ENCODE measurements at places on chromosomes 4 and X.

- no peak for DNase-seq
Observed at GRCh38 chr4:145565328-145565727, 53.9 kb upstream of the MMAA start.

GRCh38 chr4:106444557-106444956, 76.0 kb upstream of the GIMD1 start:
- DNase-seq, result no peak

DNA sequence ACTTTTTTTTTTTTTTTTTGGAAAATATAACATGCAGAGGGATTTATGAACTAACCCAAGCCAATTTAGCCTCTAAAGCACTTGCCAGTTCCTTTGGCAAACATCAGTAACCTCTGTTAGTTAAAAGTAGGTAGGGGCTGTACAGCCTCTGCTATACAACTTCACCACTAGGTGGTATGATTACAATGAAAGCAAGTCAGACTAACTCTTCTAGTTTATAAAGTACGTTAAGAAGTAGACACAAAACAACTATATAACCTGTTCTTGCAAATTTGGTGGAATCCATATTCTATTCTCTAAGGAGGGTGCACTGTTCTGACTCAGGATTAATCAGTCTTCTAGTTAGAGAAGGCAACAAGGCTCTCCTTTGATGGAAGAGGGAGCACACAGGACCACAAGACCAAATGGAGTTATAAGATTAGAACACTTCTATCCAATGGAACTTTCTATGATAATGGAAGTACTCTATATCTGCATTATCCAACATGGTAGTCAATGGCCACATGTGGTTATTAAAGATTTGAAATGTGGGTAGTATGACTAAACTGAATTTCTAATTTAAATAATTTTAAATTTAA, 12.8 kb downstream of the AIMP1 start:
- no peak for DNase-seq

DNA sequence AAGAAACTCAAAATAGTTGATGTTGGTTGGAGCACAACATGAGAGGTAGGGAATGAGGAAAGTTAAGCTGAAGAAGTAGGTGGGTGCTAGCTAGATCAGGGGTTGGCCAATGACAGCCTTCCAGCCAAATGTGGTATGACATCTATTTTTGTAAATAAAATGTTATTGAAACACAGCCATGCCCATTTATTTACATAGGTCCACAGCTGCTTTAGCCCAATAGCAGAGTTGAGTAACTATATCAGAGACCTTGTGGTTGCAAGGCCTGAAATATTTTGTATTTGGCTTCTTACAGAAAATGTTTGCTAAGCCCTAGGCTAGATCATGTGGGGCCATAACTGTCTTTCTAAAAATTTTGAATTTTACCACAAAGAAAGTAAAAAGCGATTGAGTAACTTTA, 234.9 kb upstream of the CTSO start:
- no peak for DNase-seq

GRCh38 chr4:67573193-67573592, 14.7 kb downstream of the STAP1 start:
- no peak for DNase-seq

- no peak for DNase-seq
Observed at GRCh38 chrX:74230094-74230493, 73.9 kb upstream of the ZCCHC13 start.

- DNase-seq, result no peak
Observed at GRCh38 chr4:112882286-112882685, 167.2 kb upstream of the ANK2 start.

DNA sequence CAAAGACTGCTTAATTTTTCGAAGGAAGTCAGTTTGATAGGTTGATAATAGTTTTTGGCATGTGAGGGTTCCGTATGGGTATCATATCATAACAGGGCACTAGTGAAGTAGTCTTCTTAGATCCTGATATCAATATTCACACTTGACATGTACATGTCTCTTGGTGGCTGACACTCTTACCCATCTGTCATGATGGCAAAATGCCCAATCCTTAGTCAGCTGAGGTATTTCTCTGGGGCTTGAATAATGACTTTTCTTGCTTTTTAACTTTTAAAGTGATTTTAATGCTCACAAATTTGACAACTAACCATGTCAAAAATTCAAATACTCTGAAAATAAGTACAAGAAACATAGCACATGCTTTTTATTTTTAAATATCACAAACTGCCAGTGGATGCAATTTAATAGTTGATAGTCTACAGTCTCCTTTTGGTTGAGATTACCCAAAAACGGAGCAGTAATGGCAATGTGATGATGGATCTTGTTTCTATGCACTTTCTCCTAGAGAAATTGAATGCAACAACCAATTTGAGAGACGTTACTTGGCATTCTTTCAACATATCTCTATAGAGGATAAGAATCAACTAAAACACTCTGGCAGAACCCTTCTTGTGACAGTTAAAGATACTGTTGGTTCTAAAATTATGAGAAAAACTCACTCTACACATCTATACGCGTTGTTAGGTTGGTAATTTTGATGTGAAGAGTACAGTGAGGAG, 552.9 kb upstream of the PABPC4L start:
- DNase-seq, result no peak

- no peak for DNase-seq
Observed at GRCh38 chrX:50497114-50497513, 26.5 kb upstream of the DGKK start.

DNA sequence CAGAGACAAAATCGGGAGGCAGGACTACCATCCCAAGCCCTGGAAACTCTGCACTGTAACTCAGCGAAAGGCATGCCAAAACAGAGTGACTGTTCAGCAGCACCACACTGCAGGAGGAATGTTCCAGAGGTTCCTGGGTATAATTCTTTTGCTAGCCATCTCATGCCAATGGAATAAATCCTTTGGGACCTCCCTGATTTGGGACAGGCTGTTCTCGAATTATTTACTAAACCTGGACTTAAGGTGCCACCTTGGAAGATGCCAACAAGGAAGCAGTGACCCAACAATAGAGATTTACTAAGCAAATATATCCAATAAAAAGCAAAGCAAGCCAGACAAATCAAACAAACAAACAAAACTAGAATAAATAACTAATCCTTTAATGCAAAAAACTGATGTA, 9.3 kb downstream of the AADAT start:
- no peak for DNase-seq

DNA sequence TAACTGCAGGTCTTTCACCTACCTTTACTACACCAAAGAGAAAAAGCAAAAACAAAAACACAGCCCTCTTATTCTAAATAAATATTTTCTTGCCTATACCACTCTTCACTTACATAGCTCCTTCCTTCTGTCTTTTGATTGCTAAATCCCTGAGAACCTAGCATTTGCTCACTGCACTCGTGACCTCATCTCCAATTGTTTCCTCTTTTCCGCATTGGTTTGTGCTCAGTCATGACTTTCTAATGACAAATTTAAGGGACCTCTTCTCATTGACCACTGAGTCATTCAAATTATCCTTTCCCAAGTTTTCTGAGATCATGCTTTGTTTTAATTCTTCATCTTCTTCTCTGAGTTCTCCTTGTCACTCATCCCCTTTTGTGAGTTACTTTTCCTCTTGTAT, 1697.1 kb downstream of the STIM2 start:
- no peak for DNase-seq

DNA sequence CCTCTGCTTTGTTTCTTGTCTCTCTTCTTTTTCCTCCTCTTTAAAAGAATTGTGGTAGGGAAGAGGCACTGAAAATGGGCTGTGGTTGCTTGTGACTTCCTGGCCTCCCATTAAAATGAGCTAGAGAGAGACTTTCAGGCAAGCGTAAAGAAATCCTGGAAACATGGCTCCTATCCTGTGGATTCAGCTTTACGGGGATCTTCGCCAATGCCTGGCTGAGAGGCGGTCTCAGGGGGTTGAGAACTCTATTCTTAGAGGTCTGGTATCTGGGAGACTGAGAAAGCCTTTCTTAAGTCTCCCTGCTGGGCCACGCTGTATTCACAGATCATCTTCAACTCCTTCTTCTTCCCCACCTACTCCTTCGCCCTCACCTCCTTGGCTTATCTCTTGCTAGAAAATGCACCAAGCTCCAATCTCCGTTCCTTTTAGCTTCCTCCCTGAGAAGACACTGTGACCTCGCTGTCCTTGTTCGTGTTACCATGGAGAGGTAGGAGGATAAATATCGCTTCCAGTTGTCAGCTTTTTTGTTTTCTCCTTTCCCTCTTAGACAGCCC, 542 bp upstream of the KLF8 start:
- DNase-seq, result no peak

DNA sequence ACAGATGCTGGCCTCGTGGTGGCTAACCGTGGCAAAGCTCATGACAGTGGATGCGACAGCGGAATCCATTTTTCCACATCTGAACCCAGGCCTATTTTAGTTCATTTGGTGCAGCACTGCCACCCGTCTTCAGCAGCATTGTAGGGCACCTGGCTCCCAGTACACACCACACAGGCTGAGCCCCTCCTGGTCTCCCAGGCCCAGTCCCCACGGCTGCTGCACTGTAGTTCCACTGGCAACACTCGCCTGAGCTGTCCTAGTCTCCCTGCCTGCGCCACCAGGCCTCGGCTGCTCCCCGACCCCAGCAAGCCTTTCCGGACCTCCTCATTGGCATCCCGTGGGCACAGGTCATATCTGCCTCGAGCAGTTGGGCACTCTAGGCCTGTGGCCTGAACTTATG, 76.2 kb downstream of the MTMR1 start:
- no peak for DNase-seq

GRCh38 chrX:11967986-11968869, 170.0 kb upstream of the FRMPD4 start:
- no peak for DNase-seq

GRCh38 chr4:120897981-120898719, 24.4 kb downstream of the PRDM5 start:
- no peak for DNase-seq

DNA sequence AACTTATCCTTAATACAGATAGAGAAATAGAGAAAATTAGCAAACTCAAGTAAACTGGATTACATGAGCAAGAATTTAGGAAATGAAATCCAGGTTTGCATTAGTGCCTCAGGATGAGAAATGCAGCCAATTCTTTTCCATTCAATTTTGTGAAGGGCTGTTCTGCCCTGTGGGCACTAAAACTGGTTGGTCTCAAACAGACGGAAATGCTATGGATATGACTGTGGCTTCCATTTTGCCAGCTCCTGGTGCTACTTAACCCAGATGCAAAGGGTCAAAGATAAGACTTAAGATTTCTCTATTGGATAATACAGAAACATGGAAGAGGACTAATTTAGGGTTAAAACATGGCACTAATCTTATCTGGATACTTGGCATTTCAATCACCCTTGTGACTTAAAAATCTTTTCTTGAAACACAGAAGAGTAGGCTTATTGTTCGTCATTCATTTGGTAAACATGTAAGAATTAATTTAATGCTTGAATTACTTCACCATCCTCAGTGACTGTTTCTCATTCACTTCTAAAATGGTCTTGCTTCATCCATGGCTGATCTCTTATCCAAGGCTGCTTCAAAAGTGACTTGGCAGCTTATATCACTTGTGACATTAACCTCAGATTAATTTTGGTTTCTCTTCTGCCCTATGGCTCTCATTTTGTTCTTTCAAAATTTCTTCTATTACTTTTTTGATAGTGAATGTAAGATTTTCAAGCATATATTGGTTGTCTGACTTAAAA, 1008.7 kb downstream of the GLUD2 start:
- no peak for DNase-seq

DNA sequence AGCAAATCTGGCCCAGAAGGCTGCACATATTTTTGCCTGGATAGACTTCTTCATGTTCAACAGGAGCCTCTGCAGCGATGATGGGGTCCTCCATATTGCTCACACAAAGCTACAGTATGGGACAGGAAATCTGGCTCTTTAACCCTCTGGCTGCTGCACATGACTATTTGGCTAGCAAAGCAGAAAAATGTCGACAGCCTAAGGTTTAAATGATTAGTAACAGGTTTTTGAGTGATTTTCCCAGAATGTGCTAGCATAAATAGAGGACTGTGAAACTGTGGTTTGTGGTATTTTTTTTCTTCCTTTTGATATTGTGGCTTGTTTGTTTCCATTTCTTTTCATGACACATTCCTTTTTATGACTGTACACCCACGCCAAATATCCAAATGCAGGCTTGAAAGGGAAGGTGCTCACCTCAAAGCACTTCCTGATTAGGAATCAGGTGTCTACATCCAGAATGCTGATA, 120.2 kb upstream of the GK2 start:
- DNase-seq, result no peak

DNA sequence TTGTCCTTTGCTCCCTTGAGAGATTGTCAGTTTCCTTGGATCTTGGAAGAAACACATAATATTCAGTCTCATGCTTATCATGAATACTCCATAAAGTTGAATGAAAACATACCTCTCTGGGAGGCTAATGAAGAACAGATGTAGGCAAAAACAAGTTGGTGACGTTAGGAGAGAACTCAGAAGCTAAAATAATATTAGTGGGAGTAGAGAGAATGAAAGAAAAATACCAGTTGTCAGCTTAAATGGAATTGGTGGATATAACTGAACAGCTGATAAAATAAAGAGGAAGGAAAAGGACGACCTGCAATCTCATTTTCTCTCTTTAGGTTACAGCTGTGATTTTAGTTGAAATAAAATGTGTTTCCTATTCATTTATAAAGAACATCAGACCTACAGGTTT, 124.8 kb downstream of the SNCA start:
- no peak for DNase-seq

- no peak for DNase-seq
Observed at GRCh38 chrX:55056820-55057674, 17.8 kb upstream of the PAGE2B start.

- DNase-seq, result no peak
Observed at GRCh38 chrX:110082161-110082560, 79.2 kb downstream of the TMEM164 start.

DNA sequence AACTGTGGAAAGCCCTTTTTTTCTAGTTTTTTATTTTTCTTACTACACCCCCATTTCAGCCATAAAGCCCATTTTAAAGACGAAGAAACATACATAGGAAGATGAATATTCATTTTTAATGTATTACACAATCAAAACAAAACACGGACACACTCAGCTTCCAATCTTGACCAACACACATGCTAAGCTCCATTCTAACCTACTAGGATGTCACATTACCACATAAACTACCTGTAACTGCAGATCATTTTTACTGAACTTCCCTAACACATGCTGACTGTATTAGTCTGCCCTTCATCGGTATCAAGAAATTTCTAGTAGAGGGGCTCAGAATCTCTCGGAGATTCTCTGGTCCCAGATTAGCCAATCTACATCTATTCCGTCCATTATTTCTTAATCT, 1.8 kb downstream of the CCNI start:
- no peak for DNase-seq

DNA sequence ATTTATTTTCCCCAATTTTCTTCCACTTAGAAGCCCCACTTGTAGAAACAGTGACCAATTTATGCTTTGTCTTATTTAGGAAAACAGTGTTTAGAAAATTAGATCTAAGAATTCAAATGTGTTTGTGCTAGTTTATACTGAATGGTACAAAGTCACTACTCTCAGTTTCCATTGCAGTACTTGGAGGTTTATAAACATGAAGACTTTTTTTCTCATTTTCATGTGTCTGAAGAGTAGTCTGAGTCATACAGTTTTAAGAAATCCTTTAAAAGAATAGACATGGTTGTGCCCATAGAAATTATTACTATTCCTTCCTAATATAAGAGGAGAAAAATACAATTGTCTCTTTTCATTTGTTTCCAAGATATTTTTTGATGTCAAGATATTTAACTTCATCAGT, 458.7 kb downstream of the NAF1 start:
- no peak for DNase-seq

- no peak for DNase-seq
Observed at GRCh38 chr4:11480683-11481082, 52.0 kb upstream of the HS3ST1 start.

Data from stimulated activated CD4-positive, alpha-beta T cell treated with anti-CD3 and anti-CD28 coated beads, Interleukin-1b, Interleukin-23, amount 100 ng/mL, for 24 hours (primary cell).